Sciatic nerve (tissue), 2 donors: ENCODE measurements at places on chromosomes 1 and 21. TPM values are rescaled to one million over a fixed set of nuclear protein-coding genes. Genes with fewer than 3 reads are reported as not detected.

The BLACAT1 gene
- 0.13 TPM for total RNA-seq

The LDLRAD1 gene
- not detected for total RNA-seq

The LRRC71 gene
- total RNA-seq, result 2.5 TPM

The ZBED6 gene
- total RNA-seq, result 52.3 TPM

The THEM5 gene
- total RNA-seq, result not detected

The ARTN gene
- 0.94 TPM for total RNA-seq

The LRRC7 gene
- total RNA-seq, result 42.4 TPM

The CBR3 gene
- total RNA-seq, result 15.4 TPM

The CD101 gene
- 1.0 TPM for total RNA-seq

The OLIG1 gene
- total RNA-seq, result 0.53 TPM

The FCAMR gene
- not detected for total RNA-seq

The NES gene
- total RNA-seq, result 126 TPM

The FCRL4 gene
- not detected for total RNA-seq

The RNU1-3 gene
- total RNA-seq, result 13,769 TPM
